ENCODE measurements at places on chromosomes 7 and 10.

DNA sequence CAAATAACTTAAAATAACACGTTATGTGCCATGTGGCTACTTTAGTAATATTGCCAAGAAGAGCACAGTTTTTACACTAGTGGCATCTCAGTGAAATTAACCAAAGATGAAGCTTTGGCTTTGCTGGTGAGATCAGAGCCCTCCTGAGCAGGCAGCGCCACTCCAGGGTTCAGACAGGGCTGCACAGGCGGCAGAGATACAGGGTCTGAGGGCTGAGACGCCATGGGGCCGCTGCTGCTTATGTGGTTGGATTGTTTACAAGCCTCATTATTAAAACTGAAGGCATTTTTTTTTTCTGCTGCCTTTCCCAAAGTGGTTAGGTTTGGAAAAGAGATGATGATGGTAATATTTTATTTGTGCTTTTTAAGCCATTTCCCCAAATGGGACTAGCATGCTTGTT lies 68.8 kb upstream of the DNAJB6 start:
- no peak for DNase-seq

GRCh38 chr10:75062506-75063299 lies 48.8 kb upstream of the SAMD8 start:
- DNase-seq = no peak

- DNase-seq = no peak
These were observed 1.3 kb downstream of the FAS start for GRCh38 chr10:88991899-88992320.

- no peak for DNase-seq
These were observed 31.7 kb downstream of the PPP1R3C start for GRCh38 chr10:91601212-91601611.

DNA sequence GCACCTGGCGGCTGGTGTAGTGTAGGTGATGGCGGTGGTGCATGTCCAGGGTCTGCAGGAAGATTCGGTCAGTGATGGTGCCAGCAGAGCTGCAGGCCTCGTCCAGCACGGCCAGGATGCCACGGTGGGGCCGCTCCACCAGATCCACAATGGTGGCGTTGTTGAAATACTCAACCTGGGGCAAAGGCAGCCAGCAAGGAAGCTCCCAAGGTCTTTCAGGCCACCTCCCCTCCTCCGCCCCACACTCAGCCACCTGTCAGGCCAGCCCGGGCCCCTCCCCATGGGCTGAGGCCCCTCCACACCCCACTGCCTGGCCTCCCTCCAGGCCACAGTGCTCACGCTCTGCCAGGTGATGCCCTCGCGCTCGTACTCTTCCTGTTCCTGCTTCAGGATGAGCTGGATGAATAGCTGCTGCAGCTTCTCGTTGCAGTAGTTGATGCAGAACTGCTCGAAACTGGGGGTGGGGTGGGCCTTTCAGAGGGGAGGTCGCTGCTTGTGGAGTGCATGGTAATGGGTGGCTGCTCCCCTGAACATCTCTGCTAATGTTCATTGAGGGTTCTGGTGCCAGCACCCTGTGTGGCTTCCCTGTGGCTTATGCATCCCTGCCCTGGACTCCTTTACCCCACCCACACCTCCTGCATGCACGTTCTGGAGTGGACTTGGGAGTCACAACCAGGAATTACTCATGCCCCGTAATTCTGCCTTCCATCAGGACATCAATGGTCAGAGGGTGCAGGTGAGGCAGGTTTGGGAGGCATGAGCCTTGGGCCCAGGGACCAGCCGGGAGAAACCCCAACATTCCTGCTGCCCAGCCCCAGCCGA lies 8.9 kb downstream of the MYO1G start:
- no peak for DNase-seq

- no peak for DNase-seq
These were observed 4.7 kb downstream of the PDGFA start for GRCh38 chr7:514651-515598.

- no peak for DNase-seq
These were observed 1.6 kb upstream of the COX19 start for GRCh38 chr7:976901-977325.

DNA sequence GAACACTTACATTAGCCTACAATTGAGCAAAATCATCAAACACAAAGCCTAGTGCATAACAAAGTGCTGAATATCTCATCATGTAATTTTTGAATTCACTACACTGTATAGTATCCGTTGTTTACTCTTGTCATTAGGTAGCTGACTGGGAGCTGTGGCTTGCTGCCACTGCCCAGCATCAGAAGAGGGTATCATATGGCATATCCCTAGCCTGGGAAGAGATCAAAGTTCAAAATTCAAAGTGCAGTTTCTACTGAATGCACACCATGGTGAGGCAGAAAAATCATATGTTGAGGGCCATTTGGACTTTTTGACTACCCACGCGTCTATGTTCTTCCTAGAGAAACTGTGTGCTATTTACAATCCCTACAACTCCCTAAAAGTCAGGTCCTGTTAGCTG lies 7.5 kb upstream of the ZC3HAV1 start:
- no peak for DNase-seq

GRCh38 chr7:4483851-4484250 lies 198.2 kb upstream of the FOXK1 start:
- DNase-seq = no peak
